ENCODE measurements at places on chromosomes 3 and 15.
A peak's percentile ranks its signal among the peaks of the same experiment; 100 is the strongest.

GRCh38 chr3:130925628-130926027 is 31.7 kb downstream of the ATP2C1 start:
- no peak for DNase-seq

GRCh38 chr3:144660186-144660585 is 688.6 kb downstream of the DIPK2A start:
- DNase-seq, result no peak

GRCh38 chr15:63136742-63137141 is 15.1 kb downstream of the LACTB start:
- no peak for DNase-seq

DNA sequence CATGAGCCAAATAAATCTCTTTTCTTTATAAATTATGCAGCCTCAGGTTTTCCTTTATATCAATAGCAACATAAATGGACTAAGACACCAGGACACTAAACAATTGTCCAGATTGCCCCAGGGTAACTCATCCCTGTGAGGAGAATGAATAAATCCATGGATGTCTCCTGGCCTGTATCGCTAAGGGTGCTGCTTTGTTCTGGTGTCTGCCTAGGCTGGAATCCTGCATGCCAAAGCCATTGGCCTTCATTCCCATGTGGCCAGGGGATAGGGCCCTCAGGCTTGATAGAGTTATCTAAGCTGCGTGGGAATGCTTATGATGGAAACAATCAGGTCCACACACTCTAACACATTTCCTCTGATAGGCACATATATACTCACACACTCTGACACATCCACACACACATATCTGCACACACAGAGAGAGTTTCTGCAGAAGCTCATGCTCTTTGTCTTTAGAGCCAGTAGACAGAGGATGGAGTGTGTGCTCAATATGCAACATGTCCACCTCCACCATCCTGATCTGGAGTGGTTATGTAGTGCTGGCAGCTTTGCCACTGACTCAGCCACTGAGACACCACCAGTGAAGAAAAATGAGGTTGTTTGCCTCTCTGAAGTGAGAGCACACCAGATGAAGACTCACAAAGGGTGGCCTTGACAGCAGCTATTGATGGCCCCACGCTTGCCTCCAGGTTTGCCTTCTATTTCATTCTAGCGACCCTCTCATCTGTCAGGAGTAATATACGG is 24.0 kb upstream of the DGKG start:
- no peak for DNase-seq

- DNase-seq, result no peak
Measured at GRCh38 chr3:83738202-83738601, 1220.6 kb upstream of the CADM2 start.

- DNase-seq, result no peak
Measured at GRCh38 chr3:188760408-188760807, 411.4 kb upstream of the TPRG1 start.

DNA sequence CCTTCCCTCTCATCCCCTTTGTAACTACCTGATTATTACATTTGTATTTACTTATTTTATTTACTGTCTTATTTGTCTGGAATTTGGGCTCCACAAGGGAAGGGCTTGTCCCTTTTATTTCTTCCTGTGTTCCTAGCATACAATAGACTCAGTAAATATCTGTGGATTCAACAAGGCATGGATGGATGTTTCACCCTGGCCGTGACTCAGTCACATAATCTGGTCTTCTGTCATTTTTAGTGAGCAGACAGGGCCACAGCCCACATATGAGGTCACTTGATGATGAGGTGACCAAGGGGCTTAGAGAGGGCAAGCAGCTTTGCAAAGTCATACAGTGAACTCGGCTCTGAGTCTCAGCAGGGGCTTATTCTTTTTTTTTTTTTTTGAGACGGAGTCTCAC is 7.8 kb upstream of the DAG1 start:
- DNase-seq, result no peak

DNA sequence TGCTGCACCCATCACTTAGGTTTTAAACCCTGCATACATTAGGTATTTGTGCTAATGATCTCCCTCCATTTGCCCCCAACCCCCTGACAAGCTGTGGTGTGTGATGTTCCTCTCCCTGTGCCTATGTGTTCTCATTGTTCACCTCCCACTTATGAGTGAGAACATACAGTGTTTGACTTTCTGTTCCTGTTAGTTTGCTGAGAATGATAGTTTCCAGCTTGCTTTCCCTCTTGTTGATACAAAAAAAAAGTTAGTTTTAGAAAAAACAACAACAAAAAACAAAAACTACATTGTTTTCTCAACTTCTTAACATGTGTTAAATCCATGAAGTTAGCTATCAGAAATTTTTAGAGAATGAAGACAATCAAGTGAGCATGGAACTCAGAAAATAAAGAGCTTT is 953.0 kb downstream of the VGLL3 start:
- no peak for DNase-seq

- DNase-seq, result no peak
Measured at GRCh38 chr15:72044956-72045355, 73.0 kb downstream of the MYO9A start.

GRCh38 chr15:93146601-93147000 is 57.6 kb upstream of the RGMA start:
- DNase-seq, result no peak

DNA sequence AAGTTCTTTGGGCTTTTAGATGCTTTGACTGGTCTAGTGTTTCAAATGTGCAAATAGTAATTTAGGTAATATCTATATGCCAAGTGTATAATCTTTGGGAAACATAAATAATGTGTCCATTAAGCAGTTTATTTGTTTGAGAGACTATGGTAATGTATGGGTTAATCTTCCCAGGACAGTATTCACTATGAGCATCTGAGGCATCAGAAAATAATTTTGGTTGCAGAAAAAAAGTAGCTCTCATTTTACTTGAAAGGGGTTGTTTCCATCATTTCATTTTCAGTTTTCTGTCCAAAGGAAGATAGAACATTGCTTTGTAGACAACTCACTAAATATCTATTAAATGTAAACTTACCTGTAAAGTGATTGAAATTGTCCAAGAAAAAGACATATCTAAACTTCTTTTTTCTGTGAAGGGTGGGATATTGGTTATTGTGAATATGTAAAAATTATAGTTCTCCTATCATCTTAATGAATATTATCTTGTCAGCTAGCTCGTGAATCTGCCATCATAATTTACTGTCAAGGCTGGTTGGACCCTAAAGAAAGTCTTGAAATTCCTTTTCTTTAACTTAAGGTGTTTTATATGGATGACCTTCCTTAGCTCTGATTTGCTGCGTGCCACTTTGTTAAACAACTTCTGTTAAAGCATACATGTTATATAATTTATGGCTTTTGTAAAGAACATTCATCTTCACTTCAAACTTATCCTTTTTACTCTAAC is 108.8 kb downstream of the EPHA3 start:
- no peak for DNase-seq

DNA sequence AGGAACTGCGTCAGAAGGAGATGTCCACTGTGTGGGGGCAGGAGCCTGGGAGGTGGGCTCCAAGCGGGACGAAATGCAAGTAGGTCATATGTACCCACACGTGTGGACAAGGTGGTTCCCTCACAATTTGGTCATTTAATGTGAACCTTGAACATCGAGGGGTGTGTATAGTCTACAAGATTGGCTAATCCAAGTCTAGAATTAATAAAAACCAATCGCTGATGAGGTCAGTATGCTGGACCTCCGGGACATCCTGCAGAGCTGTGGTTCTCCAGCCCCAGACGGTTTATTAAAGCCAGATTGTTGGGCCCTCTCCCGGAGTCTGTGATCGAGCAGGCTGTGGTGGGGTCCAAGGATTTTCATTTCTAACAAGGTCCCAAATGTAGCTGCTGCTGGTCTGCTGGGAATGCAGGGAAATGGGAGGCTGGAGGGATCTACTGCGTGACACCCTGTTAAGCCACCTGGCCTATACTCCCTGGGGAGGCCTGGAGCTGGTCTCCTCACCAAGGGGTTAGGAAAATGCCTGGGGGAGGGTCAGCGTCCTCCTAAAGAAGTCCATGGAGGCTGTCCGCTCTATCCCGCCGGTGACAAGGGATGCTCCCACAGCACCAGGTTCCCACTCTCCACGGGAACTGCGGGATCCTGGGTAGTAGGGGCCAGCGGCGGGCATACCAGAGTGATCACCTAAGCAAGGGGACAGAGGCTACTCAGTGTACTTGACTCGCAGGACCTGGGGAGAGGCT is 25.1 kb downstream of the PCSK6 start:
- no peak for DNase-seq

GRCh38 chr15:75921732-75922703 is 18.3 kb downstream of the FBXO22 start:
- DNase-seq, result peak; percentile 13

GRCh38 chr15:40940296-40940801 is 11.2 kb downstream of the DLL4 start:
- no peak for DNase-seq

GRCh38 chr3:128500556-128500955 is 7.6 kb upstream of the GATA2 start:
- no peak for DNase-seq

GRCh38 chr3:143824735-143825385 is 23.4 kb downstream of the SLC9A9 start:
- no peak for DNase-seq

- DNase-seq, result peak; percentile 4
Measured at GRCh38 chr3:46844397-46844796, 18.8 kb downstream of the MYL3 start.

DNA sequence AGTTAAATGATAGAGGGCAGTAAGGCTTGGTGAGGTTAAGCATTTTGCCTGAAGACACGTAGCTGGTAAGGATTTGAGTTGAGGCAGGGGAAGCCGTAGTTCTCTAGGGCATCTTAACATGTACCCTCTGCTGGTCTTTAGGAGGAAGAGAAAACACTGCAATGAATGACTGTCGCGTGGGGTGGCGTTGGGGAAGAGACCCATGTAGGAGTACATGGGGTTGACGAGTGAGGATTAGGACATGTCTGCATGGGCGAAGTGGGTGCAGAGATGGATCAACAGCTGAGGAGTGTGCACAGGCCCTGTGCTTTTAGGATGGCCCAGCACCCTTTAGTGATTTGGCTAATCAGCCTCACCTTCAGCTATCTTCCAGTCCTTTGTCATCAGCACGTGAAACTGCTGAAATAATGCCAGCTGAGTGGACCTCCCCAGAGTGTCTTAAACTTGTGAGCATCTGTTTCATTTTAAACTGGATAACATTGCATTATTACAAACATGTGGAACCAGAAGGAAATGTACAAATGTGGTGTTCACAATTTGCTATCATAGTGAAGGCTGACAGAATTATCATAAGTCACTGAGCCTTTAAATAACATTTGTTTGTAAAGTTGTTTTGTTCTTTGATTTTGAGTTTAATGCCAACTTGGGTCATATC is 15.3 kb downstream of the P2RY14 start:
- DNase-seq, result no peak

DNA sequence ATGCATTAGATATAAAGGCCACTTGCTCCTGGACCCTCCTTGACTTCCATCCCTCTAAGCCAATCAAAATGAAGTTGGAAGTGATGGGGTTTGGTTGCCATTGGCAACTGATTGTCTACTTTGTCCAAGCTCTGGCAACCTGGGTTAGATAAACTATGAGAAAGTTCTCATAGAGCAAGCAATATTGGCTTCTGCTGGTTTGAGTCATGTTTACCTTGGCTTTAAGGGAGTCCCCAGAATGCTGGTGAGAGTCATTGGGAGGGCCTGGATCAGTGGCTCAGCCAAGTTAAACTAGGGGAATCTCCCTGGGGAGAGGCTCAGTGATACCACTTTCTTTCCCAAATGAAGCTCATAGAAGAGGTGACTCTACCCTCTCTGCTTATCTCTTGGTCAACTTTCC is 176.3 kb upstream of the ROPN1 start:
- DNase-seq, result no peak

GRCh38 chr3:36736301-36736700 is 28.1 kb downstream of the DCLK3 start:
- DNase-seq, result no peak

DNA sequence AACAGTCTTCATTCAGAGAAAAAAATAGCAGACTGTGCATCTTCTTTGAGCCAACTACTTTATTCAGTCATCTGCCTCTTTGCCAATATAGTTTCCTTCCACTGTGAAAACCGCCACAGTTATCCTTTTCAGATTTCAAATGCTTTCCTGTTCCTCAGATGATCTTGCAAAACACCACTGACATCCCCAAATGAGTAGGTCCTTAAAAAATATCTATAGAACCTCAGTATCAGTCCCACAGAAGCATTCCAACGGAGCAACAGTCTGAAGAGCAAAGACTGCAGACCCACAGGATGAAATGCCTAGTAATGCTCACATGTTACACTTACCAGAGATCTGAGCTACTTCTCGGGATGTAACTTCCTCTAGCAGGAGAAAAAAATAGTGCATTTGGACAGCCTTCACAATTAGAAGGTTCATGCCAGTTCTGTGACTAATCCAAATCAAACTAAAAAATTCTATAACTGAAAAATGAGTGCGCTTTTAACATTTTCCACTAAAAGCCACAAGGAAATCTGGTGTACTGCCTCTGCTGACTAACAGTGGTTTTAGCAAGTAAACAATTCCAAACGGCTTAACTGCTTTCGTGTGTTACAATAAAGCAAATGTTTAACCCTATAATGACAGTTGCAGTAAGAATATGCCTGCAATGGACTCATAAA is at the start of gene ANKRD28:
TSS of gene ANKRD28 (minus strand) at position 338 of the 662 bp plus-strand sequence. CDS start 1,458 bp downstream, outside the sequence.
- DNase-seq, result no peak

DNA sequence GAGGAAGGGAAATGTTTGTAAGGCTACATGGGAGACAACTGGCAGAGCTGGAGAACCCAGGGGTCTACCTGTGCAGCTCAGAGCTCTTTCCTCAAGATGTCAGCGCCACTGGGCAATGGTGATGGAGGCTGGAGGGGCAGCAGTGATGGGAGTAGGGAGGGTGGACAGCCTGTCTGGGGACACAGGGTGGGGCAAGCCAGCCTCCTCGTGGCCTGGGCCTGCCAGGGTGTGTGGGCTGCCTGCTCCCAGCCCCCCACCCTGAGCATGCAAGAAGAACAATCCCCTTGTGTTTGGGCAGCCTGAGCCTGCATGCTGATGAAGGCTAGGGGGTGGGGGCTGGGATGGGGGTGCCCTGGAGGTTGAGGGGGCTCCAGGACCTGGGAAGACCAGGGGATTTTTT is 1.2 kb downstream of the PCBP4 start:
- no peak for DNase-seq
